ENCODE measurements at places on chromosomes 3 and 15. TPM values are rescaled to one million over a fixed set of nuclear protein-coding genes. Genes with fewer than 3 reads are reported as not detected.

PLCH1 gene
- total RNA-seq: 2.2 TPM

GRCh38 chr15:57540211-57540610 lies 51.5 kb upstream of the MYZAP start:
- DNase-seq: no peak
- H3K4me1 ChIP-seq: peaks cover 16% of the 10 kb centered on the region
- H3K27me3 ChIP-seq: no peaks in the 10 kb centered on the region
- no peak overlapping the region for H3K4me3 ChIP-seq
- no peak overlapping the region for H3K27ac ChIP-seq

DNA sequence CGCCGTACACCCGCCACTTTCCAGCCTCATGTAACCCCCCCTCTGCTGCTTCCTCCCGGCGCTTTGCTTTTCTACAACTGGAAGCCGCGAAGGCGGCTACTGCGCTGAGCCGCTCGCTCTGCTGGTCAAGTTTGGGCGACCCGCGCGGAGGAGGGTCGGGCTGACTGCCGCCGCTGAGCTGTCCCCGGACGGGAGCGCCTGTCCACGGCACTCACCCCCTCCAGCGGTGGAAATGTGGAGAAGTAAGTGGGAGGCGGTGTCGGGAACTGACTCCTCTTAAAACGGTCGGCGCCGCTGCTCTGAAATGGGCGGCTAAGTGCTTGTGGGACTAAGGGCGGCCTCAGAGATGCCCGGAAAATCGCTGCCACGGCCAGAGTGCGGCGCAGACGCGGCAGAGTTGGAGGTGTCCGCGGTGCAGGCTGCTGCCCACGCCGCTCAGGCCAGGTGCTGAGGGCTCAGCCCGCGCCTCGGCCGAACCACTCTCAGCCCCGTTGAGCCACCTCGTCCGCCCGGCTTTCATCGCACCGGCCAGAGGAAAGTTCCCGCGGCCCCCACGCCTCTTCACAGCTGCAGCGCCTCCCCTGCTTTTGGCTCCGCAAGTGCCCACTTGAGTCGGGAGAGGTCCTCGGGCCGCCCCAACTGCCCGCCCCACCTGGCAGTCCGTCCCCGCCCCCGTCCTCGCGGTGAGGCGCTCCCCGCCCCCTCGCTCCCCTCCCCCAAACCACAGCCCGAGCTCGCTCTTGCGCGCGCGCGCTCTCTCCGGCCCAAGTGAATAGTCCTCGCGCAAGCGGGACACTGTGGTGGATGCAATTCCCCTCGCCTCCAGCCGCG lies at the start of gene EPHA6:
Gene EPHA6 (plus strand): TSS at position 775 of the 831 bp plus-strand sequence.
- H3K27ac ChIP-seq: no peak within 1 kb of the TSS
- H3K4me1 ChIP-seq: no peaks in the 10 kb centered on the region
- peak; percentile 81 for DNase-seq
- peaks cover 6% of the 10 kb centered on the region for H3K27me3 ChIP-seq
- H3K4me3 ChIP-seq: peak within 1 kb of the TSS; percentile 44

DNA sequence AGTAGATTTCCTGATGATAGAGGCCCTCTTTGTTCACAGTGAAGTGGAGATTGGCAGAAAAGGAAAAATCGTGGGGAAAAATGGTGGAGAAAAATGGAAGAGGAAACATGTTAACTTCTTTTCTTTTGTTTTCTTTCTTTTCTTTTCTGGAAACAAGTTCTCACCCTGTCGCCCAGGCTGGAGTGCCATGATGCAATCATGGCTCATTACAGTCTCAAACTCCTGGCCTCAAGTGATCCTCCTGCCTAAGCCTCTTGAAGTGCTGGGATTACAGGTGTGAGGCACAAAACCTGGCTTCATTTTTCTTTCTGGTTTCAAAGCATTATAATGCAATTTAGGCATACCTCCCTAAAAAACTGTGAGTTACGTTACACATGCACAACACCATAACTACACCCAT lies 464.2 kb downstream of the MECOM start:
- DNase-seq: no peak
- H3K27ac ChIP-seq: no peak overlapping the region
- no peaks in the 10 kb centered on the region for H3K36me3 ChIP-seq
- no peaks in the 10 kb centered on the region for H3K4me1 ChIP-seq
- no peaks in the 10 kb centered on the region for H3K27me3 ChIP-seq

DNA sequence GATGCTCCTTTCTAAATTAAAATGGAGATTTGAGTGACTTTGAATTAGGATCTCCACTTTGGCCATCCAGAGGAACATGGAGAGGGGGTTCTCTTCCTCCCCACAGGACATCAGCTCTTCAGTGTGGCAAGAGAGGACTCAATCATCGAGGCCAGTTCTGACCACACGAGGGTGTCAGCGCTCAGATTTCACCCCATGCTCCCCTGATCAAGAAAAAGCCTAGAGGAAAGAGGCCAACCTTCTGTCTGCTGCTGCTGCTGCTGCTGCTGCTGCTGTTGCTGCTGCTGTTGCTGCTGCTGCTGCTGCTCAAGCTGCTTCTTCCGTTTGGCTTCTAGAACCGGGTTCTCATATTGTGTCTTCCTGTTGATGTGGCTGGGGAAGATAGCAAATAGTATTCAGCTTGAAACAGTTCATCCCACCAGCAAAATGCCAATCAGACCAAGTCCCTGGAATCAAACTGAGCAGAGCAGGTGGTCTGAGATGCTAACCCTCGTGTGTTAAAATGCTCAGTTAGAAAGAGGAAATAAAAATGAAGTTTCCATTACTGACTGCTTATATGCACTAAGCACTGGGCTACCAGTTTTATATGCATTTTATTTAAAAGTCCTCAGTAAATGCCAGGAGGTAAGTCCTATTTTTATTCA lies 599.0 kb downstream of the MAGI1 start:
- H3K4me3 ChIP-seq: no peak overlapping the region
- no peaks in the 10 kb centered on the region for H3K4me1 ChIP-seq
- no peak overlapping the region for H3K27ac ChIP-seq
- no peaks in the 10 kb centered on the region for H3K27me3 ChIP-seq
- DNase-seq: no peak
- H3K36me3 ChIP-seq: no peaks in the 10 kb centered on the region

TMEM43 gene
- total RNA-seq: 20.7 TPM

GHSR gene
- not detected for total RNA-seq

GRCh38 chr15:86849136-86849535 lies 769.5 kb downstream of the AGBL1 start:
- H3K4me3 ChIP-seq: no peak overlapping the region
- H3K4me1 ChIP-seq: no peaks in the 10 kb centered on the region
- no peak for DNase-seq
- H3K36me3 ChIP-seq: no peaks in the 10 kb centered on the region
- H3K27ac ChIP-seq: no peak overlapping the region

CEP19 gene
- 0.79 TPM for total RNA-seq

GRCh38 chr3:81022339-81022738 lies 739.1 kb downstream of the GBE1 start:
- no peaks in the 10 kb centered on the region for H3K36me3 ChIP-seq
- H3K4me3 ChIP-seq: no peak overlapping the region
- H3K27me3 ChIP-seq: no peaks in the 10 kb centered on the region
- DNase-seq: no peak

GRCh38 chr3:25568525-25569078 lies 96.1 kb downstream of the TOP2B start:
- no peaks in the 10 kb centered on the region for H3K27me3 ChIP-seq
- H3K4me3 ChIP-seq: no peak overlapping the region
- H3K4me1 ChIP-seq: no peaks in the 10 kb centered on the region
- H3K36me3 ChIP-seq: no peaks in the 10 kb centered on the region
- no peak for DNase-seq
- H3K27ac ChIP-seq: no peak overlapping the region

DNA sequence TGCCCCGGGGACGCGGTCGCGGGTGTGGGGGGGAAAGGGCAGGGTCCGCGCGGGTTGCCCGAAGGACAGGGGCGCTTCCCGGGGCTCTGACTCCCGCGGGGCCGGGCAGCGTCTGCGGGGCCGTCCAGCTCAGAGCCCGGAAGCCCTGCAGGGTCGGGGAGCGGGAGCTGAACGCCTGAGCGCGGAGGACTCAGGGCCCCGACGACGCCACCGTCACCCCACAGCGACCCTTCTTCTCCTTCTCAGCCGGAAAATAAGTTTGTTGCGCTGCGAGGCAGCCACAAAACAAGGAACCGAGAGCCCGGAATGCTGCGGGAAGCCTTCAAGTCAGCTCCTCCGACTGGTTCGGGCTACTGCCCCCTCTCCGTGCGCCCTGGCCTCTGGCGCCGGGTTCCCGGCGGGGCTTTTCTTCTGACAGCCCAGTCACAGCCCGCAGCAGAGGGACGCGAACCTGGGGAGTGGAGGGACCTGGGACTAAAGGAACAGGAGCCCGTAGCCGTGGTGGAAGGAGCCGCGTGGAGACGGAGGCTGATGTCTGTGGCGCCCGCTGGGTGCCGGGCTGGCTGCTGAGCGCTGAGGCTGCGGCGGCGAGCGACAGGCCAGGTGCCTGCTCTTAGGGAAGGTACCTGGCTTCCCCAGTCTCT lies 484 bp downstream of the CNTN4 start:
- no peaks in the 10 kb centered on the region for H3K27me3 ChIP-seq
- peak overlapping the region; percentile 56 for H3K27ac ChIP-seq
- peak; percentile 35 for DNase-seq

DMXL2 gene
- 9.4 TPM for total RNA-seq

- no peaks in the 10 kb centered on the region for H3K36me3 ChIP-seq
- peak; percentile 34 for DNase-seq
- H3K4me1 ChIP-seq: no peaks in the 10 kb centered on the region
- H3K27ac ChIP-seq: no peak overlapping the region
Measured at GRCh38 chr3:16151109-16151508, 23.4 kb upstream of the GALNT15 start.

LCTL gene
- total RNA-seq: not detected

- no peak overlapping the region for H3K4me3 ChIP-seq
- no peaks in the 10 kb centered on the region for H3K4me1 ChIP-seq
- no peaks in the 10 kb centered on the region for H3K27me3 ChIP-seq
- DNase-seq: peak; percentile 62
- no peaks in the 10 kb centered on the region for H3K36me3 ChIP-seq
Measured at GRCh38 chr3:69484507-69485393, 98.9 kb upstream of the FRMD4B start.

CA12 gene
- 27.2 TPM for total RNA-seq

- peak; percentile 34 for DNase-seq
- no peak overlapping the region for H3K4me3 ChIP-seq
- no peak overlapping the region for H3K27ac ChIP-seq
- H3K27me3 ChIP-seq: no peaks in the 10 kb centered on the region
Measured at GRCh38 chr3:46856576-46857471, 6.4 kb downstream of the MYL3 start.

CASR gene
- total RNA-seq: 11.9 TPM

DNA sequence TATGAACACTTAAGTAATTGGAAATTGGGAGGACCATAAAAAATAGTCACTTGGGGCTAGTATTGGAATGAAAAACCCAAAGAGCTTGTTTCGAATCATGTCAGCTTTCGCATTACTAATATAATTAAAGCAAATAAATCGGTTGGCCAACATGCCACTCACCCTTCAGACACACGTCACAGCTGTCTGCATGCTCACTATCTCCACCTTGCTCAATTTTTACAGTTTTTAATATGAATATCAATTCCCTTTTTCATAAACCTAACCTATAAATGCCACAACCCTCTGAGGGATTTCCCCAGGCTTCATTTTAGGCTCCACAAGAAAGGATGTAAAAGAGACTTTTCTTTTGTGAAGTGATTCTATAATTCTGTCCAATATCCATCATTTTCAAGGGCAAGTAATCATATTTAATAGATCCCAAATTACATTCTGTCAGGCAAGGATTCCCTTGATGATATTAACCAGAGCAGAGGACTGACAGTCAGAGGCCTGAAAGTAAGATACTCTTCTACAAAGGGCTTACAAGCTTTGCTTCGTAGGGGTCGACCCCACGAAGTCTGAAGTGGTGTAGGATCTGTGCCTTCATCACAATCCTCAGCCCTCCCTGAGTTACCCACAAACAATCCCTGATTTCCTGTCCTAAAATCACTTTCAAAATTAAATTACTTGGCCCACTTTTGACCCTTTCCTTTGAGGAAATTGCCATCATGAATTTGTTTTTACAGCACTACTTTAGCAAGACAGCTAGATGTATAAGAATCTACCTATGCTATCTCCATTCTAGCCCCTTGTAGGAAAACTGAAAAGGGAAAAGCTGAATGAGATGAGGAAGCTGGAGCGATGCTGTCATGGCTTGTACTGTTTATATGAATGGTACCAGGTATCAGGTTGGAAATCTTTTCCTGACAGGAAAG lies 44.5 kb downstream of the NANOGP8 start:
- H3K27me3 ChIP-seq: no peaks in the 10 kb centered on the region
- no peaks in the 10 kb centered on the region for H3K4me1 ChIP-seq
- H3K36me3 ChIP-seq: no peaks in the 10 kb centered on the region
- H3K4me3 ChIP-seq: no peak overlapping the region
- no peak for DNase-seq
- no peak overlapping the region for H3K27ac ChIP-seq

HEXA gene
- total RNA-seq: 44.1 TPM

DNA sequence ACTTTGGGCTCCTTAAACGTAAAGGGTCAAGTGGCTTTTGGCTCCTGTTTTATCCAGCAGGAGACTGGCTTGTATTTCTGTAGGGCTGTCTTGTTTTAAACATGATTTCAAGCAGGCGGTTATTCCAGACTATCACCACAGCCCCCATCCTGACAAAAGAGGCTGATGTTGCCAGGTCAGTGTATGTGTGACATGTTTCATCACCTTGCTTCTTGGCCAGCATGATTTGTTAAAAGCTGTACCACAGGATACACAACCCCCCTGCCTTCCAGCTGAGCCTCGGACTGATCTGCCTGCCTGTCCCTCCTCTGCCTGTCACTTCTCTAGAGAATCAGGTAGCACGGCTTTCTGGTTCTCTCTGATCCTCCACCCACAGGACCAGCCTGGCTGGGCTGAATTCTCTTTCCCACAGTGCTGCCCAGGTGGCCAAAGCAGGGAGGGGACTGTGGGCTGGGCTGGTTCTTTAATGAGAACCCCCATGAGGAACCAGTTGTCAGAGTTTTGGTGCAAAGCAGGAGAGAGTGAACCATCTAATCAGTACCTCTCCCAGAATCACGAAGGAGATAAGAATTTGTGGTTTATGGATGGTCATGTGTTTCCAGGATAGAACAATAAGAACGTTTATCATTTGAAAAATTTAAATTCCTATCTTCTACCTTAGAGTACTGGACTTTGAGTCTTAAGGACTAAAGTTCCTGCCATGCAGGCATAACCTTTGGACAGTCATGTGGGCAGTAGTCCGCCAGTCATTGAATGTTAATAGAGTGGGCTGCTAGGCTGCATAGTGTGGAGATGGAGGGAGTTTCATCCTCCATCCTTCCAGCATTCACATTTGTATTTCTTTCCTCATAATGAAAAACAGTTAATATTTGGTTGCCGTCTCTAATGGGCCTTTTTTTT lies 8.8 kb downstream of the ABHD6 start:
- no peak for DNase-seq
- H3K36me3 ChIP-seq: no peaks in the 10 kb centered on the region
- H3K27ac ChIP-seq: no peak overlapping the region
- no peaks in the 10 kb centered on the region for H3K4me1 ChIP-seq
- H3K4me3 ChIP-seq: no peak overlapping the region

KCNMB3 gene
- 3.2 TPM for total RNA-seq

IL12A gene
- 0.61 TPM for total RNA-seq

GRCh38 chr3:188513662-188514328 lies 359.8 kb downstream of the LPP start:
- no peak overlapping the region for H3K27ac ChIP-seq
- no peak overlapping the region for H3K4me3 ChIP-seq
- no peaks in the 10 kb centered on the region for H3K27me3 ChIP-seq

Measured in pancreas (tissue), 10 donors.